Vagina (tissue), 2 donors: ENCODE measurements at places on chromosomes 16 and 17.

GRCh38 chr16:85613604-85614337 lies 649 bp downstream of the GSE1 start:
- no peak for DNase-seq

- no peak for DNase-seq
These were observed 71.3 kb downstream of the KANSL1 start for GRCh38 chr17:46121841-46122485.

DNA sequence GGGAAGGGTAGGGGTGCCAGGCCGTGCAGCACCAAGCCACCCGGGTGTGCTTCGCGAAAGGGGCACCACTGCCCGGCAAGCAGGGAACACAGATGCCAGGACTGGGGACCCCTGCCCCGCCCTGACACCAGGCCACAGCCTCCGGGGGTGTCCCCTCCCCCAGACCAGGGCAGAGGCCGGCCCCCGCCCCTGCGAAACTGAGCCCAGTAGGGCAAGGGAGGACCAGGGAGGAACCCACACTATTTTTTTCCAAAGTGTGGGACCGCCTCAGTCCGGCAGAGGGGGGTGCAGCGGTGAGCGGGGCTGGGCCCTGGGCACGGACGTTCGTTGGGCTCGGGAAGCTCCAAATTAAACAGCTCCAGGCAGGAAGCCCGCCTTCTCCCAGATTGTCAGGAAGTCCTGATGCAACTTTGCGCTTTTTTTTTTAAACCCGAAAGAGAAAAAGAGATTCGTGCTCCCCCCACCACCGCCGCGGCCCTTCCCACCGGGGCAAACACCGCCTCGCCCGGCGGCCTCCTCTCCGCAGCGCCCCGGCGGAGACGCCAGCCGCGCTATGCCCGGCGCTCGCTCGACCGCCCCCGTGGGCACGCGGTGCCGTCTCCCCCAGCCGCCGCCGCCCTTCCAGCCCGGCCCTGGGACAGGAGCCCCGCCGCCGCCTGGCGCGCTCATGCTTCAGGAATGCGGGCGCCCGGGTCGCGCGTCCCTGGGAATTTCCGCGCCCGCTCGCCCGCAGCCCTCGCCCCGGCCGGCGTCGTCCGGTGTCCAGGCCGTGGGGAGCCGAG lies 755 bp downstream of the PIEZO1 start:
- DNase-seq = no peak

- no peak for DNase-seq
These were observed 4.5 kb upstream of the ACSF2 start for GRCh38 chr17:50421308-50422051.

- DNase-seq = no peak
These were observed 243.9 kb downstream of the IRF8 start for GRCh38 chr16:86142801-86143236.
